ENCODE measurements at places on chromosomes 1 and 21.

- no peak for DNase-seq
Measured at GRCh38 chr1:94832446-94832845, 12.3 kb downstream of the SLC44A3 start.

DNA sequence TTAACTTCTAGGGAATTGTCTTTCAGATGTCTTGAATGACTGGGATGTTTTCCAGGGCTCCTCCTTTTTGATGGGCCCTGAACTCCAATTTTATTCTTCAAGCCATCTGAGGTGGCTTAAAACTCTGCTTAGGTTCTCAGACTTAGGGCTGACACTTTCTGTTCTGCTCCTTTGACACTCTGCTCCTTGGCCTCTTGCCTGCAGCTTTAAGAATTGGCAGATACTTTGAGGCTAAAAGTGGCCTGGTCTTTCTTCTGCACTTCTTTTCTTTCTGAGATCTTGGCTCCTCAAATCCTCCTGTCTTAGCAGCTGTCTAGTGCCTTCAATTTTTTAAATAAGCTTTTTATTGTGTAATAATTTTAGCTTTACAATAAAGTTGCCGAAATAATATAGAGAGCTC is 294.6 kb downstream of the RPS6KC1 start:
- DNase-seq = no peak

GRCh38 chr1:3948344-3948743 is 48.3 kb upstream of the C1orf174 start:
- DNase-seq = no peak

- DNase-seq = no peak
Measured at GRCh38 chr1:6148497-6149241, 31.5 kb downstream of the CHD5 start.

GRCh38 chr1:61301824-61302657 is 219.7 kb downstream of the NFIA start:
- no peak for DNase-seq

DNA sequence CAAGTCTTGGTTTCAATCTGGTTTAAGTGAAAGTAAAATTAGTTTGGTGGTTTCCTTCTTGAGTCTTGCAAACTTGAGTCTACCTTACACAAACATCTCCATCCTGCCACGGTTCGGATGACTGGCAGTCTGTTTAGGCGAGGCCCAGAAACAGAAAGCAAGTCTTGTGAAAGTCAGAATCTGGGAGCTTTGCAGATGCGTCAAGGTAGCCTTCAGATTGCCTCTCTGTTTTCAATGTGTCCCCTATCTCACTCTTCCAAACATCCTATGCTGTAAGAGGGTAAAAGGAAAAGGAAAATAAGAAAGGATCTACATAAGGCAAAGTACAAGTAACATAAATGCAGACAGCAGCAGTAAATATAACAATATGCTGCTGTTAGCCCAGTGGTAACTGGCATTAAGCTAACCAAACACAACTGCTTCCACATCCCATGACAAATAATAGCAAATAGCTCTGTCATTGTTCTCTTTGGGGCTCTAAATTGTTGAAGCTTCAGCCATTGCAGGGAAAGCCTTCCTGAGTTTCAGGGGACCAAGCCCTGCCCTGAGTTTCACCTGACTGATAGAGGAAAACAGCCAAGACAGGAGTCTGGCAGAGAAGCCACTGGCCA is 26.2 kb upstream of the C1orf105 start:
- DNase-seq = no peak

- no peak for DNase-seq
Measured at GRCh38 chr1:6819246-6820040, 34.2 kb downstream of the CAMTA1 start.

DNA sequence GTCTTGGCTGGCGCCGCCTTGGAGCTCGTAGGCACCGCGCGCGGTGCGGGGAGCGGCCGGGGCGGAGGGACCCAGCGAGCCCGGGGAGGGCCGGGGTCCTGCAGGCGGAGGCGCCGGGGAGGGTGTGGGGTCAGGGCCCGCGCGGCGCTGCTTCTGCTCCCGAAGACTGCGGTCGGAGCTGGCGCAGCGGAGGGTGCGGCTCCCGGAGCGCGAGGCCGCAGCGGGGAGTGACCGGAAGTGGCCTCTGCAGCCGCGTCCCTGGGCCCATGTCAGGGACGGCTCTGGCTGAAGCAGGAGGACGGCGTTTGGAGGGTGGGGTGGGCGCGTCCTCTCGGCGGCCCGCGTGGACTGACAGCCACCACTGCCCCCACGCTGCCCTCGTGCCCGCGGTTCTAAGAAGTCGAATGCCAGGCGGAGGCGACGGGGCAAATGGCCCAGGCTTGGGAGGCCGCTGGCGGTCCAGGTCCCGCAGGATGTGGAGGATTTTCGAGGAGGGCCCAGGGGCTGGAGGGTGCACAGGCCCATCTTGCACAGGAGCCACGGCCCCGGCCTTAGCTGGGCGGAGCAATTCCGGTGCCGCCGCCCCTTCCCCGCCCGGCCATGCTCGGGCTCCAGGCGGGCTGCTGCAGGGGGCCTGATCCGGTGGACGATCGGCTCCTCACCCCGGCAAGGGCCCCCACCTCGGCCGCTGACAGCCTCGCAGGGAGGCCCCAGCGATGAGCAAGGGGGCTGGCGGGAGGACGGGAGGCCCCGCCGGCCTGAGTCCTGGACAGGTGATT is 7.7 kb upstream of the ZNF669 start:
- DNase-seq = no peak

- no peak for DNase-seq
Measured at GRCh38 chr1:18653367-18653766, 22.7 kb downstream of the PAX7 start.

DNA sequence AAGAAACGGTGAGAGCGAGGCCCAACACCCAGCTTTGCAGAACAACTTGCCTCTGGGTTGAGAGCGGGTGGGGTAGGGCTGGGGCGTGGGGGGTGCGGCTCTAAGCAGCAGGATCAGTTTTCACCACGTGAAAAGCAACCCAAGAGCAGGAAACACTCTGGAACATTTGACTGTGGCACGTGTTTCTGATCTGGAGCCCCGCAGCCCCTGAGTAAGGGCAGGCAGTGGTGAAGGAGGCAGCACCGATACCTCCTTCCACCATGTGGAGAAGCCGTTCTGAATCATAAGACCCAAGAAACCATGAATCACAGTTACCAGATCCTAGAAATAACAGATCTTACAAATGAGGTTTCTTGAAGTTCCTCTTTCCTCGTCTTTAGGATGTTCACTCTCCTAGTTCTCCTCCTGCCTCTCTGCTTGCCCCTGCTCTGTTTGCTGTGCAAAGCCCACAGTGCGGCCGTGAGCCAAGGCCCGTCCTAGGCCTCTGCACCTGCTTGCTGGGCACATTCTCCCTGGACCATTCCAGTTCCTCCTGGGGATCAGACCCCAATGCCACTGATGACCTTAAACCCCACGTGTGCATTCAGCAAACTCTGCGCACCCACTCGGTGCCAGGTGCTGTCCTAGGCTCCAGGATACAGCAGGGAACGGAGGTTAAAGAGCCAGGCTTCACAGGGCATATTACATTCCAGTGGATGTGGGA is 31.9 kb downstream of the SLC1A7 start:
- DNase-seq = no peak

- no peak for DNase-seq
Measured at GRCh38 chr1:147612366-147612765, 58.0 kb downstream of the ACP6 start.

GRCh38 chr21:31837618-31838390 is 35.0 kb upstream of the HUNK start:
- no peak for DNase-seq

DNA sequence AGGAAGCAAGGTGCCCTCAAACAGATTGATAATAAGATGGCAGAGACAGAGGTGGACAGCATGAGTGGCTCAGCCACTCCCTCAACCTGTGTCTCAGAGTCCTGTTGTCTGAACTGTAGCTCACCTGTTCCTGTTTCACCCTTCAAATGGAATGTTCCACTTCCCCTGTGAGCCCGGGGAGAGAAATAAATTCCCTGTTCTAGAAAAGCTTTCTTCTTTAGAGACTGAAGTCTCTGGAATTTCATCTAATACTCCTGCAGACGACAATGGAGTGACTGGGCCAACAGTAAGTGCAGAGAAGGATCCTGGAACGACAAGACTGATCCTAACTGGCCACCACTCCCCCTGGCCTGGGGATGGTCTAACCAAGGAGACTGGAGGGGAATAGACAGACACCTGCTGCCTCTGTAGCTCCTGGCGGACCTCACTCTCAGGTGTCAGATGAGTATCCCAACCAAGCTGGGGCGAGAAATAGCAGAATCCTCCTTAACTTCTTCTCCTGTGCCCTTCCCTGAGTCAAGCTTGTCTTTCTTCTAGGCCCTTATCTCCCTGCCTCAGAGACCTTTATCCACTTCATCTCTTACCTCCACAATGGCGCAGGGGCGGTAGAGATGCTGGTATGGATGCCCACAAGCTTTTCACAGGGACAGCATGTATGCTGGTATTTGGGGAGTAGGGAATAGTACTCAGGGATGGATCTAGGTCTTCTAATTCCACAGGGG is 45.4 kb downstream of the PLEKHA6 start:
- DNase-seq = no peak

- DNase-seq = no peak
Measured at GRCh38 chr1:42567038-42567437, 91.2 kb upstream of the PPIH start.

DNA sequence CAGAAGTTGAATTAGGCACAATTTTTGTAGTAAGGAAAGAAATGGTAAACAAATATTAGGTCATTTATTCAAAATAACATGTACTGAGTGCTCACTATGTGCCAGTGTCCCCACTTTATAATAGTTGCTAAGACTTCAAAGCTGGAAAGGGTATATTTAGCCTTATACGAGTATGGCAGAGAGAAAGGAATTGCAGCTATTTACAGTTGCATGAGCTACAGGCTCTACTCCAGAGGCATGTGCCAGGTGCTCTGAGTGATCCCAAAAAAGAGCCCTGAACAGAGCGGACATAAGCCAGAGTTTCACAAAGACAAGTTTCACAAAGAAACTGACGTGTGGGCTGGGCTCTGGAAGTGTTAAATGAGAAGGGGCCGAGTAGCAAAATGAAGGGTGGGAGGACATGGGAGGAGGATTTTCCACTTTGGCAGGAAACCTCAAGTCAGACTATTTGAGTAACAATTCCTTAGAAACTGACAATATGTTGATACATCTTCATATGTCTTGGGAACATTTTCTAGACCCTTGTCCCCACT is 40.9 kb downstream of the FASLG start:
- DNase-seq = no peak

DNA sequence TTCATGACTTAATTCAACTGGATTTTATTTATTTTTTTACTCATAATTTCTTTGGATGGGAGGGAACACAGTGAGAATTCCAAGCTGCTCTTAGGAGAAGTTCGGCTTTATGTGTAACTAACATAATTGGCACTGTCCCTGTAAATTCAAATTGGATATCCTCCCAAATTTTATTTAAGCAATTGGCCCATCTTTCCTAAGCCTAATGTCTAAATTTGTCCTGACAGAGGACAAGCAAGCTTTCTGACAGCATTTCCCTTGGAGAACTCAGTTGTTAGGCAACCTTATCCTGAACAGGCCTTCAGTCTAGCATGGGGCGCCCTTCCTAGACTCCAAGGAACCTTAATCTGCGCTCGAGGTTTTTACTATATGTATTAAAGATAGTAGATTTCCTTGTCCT is 550.3 kb downstream of the NUF2 start:
- no peak for DNase-seq

DNA sequence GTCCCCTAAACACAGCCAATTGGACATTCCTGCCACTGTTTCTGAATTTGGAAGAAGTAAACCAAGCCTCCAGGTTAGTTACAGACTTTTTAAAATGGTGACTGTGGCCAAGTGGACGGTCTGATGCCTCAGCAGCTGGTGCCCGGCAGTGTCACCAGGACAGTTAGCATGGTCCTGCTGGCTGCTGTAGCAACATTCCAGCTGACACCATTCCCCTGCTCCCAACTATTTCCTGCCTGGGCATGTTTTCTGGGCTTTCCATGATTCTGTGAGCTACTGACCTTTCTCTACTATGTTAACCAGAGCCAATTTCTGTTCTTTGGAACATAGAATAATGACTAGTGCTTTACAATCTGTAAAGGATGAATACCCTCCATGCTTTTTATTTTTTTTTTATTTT is 95.0 kb downstream of the TLR5 start:
- DNase-seq = no peak

GRCh38 chr1:8663090-8663802 is 154.2 kb downstream of the RERE start:
- no peak for DNase-seq

DNA sequence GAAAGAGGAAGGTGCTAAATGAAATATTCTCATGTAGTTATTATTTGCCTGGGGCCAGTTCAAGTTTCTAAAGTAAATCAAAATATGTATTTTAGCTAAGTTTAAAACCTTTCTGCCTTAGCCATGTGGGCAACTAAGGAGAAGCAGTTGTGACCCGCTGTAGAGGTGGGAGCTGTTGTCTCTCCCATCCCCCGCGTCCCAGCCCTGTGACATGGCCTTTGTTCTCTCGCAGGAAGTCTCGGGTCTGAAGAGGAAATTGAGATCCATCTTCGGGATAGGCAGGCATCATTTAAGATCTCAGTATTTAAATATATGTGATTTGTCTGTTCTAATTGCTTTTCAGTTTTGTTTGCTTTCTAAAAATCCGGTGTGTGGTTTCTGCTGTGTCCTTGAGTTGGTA is 121.5 kb downstream of the CAMTA1 start:
- no peak for DNase-seq

GRCh38 chr1:201471772-201472171 is 2.8 kb upstream of the PHLDA3 start:
- DNase-seq = no peak

GRCh38 chr1:208040821-208041297 is 129.9 kb upstream of the CD34 start:
- no peak for DNase-seq

DNA sequence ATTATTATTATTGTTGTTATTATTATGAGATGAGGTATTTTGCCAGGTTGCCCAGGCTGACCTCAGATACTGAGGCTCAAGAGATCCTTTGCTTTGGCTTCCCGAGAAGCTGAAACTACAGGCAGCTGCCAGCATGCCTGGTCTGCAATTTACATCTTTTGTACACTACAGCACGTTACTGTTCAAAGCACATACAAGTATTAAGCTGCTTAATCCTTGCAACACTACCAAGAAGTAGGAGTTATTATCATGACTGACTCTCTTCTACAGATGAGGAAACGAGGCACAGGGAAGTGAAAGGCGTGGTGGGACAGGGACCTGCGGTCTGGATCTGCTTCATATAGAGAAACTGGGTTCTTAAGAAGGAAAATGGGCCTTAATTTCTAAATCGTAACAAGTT is 11.6 kb downstream of the ERG start:
- DNase-seq = no peak

GRCh38 chr1:211260141-211261107 is 1.3 kb downstream of the RCOR3 start:
- DNase-seq = peak; percentile 74

DNA sequence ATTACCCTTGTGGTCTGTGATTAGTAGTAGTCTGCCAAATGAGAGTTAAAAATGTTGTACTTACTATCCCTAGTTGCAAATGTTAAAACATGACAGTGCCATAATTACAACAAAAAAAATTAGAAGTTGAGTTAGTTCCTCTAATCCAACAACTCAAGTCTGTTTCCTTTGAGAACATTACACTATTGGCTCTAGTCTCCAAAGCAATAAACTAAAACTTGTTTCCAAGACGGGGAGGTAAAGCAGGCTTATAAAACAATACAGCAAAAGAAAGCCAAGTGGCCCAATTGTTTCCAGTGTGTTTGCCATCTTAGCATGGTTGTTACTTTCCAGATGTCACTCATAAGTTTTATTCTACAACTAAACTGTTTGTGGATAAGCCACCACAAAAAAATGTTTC is 11.6 kb downstream of the KYAT3 start:
- DNase-seq = no peak

Measured in DMS 273 treated with DMSO at 0.1 percent for 48 hours (cell line).